ENCODE measurements at places on chromosomes 1 and 21.
A peak's percentile ranks its signal among the peaks of the same experiment; 100 is the strongest.

GRCh38 chr1:35925741-35926140 lies 5.2 kb upstream of the AGO3 start:
- no peak for DNase-seq

DNA sequence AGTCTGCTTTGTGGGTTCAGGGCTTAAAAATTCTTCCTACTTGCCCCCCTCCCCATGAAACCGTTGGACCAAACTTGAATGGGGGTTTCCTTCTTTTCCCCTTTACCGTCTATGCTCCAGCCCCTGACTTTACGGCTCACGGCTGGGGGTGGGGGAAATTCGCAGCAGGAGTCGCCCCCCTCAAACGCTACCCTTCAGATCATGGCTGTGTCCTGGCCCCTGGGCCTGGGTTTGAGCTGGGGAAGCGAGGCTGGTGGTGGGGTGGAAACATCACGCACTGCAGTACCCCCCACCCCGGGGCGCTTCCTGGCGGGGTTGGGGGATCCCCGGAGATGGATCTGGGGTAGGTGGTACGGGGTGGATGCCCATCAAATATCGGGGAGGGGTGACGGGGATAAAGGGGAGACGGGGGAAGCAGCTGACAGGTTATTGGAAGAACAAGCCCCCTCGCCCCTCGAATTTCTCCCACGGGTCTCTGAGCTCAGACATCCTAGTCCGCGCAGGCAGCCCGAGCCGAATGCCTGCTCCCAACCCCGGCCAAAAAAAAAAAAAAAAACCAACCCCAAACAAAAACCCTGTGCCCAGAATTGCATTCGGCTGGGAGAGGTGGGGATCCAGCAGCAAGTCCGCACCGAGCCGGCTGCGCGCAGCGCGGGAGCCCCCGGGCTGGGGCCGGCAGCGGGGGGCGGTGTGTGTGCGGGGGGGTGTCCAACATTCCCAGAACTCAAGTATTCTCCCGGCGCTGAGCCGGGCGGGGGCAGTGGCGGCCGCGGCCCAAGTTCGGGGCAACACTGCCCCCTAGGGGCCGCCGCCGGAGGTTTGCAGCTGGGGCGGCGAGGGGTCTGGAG lies 59.0 kb upstream of the ACOT11 start:
- DNase-seq = peak; percentile 77

GRCh38 chr1:153783233-153784190 lies 8.3 kb downstream of the SLC27A3 start:
- DNase-seq = peak; percentile 90

GRCh38 chr1:58891347-58891746 lies 107.5 kb upstream of the JUN start:
- DNase-seq = no peak

DNA sequence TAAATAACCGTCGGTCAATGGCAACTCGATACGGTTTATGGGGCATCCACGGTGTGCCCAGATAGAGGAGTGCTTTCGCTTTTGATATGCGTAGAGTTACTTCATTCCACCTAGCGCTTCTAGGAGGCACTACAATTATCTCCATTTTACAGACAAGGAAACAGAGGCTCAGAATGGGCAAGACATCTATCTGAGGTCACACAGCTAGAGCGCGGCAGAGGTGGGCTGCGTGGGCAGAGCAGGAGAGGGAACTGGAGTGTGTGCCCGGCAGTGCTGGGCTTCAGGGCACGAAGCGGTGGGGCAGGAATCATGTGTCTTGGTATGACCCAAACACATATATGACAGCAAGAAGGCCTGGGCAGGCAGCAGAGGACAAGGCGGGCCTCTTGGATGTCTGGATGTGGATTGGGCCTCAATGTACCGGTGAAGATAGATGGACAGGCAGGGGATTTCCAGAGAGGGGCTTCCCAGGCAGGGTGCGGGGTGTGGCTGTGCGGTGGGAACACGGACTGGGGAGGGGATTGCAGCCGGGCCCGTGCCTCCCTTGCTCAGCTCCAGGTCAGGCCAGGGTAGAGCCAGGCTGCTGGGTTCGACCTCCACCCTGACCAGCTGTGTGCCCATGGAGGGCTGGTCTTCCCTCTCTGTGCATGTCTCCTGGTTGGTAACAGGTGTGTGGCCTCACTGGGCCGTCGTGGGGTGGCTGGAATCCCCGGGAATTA lies 21.2 kb downstream of the TP73 start:
- no peak for DNase-seq

DNA sequence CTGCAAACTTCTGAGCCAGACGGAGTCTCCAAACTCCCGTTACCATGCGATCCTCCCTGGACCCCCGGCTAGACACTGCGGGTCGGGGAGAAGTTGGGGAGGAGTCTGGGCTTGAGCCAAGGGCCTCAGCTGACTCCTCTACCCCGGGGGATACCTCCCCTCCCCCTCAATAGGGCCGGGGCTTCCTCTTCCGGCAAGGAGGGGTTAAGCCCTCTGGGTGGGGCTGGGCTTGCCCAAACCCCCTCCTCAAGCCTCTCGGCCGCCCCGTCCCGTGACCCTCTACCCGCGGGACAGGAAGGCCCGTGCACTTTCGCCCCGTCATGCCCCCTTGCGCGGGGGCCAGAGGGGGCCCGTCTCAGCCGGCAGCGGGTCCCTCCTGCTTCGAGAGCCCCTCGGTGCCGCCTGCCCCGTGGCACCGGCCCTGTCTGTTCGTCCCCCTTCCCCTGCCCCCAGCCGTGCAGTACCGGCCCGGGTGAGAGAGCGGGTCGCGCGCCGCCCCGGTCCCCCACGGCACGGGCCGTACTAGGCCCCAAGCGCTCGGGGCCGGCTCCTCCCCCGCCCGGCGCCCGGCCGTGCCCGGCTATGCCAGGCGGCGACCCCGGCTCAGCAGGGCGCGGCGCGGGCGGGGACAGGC lies 652 bp downstream of the ARL8A start:
- DNase-seq = peak; percentile 21

DNA sequence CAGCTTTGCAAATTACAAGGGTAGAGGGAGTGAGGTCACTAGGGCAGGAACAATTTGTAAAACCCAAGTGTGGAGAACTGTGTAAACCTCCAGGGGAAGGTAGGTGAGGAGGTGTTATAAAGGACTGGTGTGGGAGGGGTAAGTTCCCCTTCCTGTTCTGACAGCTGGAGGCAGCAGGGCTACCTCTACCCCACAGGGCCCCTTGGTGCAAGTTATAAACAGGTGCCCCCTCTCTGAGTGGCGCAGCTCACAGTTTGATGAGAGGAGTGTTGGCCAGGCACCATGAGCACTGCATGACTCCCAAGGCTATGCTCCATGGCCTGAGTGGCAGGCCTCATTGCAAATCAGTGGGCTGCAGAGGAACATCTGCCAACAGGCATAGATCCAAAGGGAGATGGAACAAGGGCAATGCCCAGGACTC lies 41.0 kb downstream of the MFSD2A start:
- peak; percentile 39 for DNase-seq

DNA sequence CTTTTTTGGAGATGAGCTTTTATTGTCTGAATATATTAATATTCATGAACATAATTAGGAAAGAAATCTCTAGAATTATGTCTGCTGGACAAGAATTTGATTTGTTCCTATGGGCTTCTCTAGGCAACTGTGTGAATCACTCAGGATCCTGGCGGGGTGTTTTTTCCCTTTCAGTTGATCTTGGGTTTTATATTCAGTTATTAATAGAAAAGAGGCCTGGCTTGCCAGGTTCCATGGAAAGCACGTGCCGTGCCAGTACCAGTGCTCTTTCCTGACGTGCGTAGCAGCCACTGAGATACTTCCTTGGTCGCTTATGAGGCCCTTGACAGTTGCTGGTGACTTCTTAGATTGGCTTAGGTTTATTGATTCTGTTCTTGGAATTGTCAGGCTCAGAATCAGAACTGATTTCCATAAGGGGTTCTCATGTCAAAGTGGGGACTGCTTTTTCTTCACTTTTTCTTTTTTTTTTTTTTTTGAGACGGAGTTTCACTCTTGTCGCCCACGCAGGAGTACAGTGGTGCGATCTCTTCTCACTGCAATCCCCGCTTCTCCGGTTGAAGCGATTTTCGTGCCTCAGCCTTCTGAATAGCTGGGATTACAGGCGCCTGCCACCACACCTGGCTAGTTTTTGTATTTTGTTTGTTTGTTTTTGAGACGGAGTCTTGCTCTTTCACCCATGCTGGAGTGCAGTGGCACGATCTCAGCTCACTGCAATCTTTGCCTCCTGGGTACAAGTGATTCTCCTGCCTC lies 48.7 kb upstream of the KIF1B start:
- DNase-seq = no peak

- DNase-seq = no peak
These were observed 12.7 kb upstream of the ASAP3 start for GRCh38 chr1:23496490-23497181.

DNA sequence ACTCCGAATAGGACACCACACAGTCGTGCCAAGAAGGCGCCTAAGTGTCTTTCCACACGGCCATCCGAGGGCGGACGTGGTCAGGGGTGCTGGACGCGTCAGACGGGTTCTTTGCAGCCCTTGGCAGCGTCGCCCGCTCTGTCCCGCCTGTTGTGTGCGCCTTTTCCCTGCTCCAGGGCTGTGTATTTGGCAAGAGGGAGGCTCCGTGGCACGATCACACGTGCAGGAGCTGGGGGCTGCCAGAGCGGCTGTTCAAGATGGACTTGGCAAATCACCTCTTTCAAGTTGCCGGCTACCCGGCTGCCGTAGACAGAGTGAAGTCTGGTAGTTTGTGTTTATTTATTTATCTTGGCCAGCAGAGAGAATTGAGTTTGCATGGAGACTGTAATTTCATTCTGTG lies 31.9 kb downstream of the PRKCZ start:
- no peak for DNase-seq

- no peak for DNase-seq
These were observed 103.7 kb upstream of the GNG12 start for GRCh38 chr1:67937010-67937409.

GRCh38 chr1:48803474-48803873 lies 26.8 kb upstream of the BEND5 start:
- DNase-seq = no peak

DNA sequence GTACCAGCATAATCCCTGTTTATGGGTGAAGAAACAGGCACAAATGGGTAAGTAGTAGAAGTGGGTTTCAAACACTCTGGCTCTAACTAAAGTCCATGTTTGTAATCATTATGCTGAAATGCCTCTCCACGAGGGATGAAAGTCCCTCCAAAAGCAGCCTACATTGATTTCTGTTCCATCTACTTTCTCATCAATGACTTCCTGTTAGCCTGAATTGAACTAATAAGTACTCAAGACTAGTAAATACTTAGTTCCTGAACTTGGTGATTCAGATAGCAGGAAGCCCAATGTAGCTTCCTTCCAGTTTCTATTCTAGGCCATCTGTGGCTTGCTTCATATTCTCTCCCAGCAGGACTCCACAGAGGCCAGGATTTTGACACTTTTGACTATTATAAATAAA lies 11.3 kb upstream of the BACH1 start:
- no peak for DNase-seq

- no peak for DNase-seq
These were observed 50.4 kb downstream of the MDM4 start for GRCh38 chr1:204566583-204566955.

DNA sequence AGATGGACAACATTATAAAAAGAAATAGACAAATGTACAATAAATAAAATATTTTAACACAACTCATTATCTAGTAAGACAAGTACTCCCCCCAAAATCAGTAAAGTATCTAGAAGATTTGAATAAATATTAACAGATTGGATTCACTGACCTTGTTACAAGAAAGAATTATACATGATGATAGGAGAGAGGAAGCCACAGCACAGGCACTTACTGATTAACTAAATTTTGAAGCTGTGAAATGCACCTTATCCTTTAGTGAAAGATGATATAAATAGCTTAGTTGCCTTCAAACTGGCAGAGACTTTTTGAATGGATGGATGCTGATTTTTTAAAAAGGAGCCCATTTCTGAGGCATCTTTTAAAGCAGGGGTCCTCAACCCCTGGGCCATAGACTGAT lies 8.5 kb downstream of the CR1 start:
- no peak for DNase-seq

All from naive thymus-derived CD8-positive, alpha-beta T cell (primary cell).